CD4-positive, alpha-beta T cell (primary cell): ENCODE measurements at places on chromosomes 1 and 21.

DNA sequence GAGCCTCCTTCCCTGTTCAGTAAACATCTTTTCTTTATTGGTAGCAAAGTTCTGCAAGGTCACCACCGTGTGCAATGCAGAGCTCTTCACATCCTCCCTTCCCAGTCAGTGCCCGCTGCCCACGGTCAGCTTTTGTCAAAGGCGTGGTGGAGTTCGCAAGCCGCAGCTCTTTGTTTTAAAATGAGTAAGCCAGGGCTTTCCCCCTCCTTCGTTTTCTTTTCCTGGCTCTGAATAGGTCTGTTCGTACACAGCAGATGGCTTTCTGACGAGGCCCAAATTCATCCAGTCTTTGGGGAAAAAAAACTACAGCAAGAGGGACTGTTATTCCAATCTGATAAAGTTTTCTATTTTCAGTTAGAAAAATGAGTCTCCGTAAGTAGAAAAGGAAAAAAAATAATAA, 153.2 kb downstream of the LRIG2 start:
- DNase-seq = no peak

GRCh38 chr21:33121715-33122475, 52.0 kb downstream of the OLIG1 start:
- DNase-seq = no peak

GRCh38 chr21:43287111-43287760, 118.4 kb downstream of the CRYAA start:
- no peak for DNase-seq

DNA sequence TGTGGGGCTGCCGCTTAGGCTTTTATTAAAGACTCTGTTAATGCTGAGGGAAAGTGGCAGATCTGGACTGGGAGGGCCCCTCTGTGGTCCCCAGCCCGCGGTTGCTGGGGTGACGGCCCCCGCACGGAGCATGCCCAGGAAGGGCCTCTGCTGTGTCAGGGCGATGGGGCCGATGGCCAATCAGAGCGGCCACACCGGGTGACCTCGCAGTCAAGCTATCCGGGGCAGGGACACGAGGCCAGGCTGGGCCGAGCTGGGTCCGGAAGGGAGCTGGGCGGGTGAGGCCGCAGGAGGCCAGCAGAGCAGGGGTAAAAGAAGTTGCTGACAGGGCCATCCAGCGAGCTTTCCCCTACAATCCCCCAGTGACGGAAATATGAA, 145.1 kb downstream of the CASZ1 start:
- no peak for DNase-seq

GRCh38 chr1:35201631-35202030, 8.7 kb upstream of the SFPQ start:
- DNase-seq = no peak

- DNase-seq = no peak
Observed at GRCh38 chr1:212294983-212295382, 9.8 kb downstream of the PPP2R5A start.

DNA sequence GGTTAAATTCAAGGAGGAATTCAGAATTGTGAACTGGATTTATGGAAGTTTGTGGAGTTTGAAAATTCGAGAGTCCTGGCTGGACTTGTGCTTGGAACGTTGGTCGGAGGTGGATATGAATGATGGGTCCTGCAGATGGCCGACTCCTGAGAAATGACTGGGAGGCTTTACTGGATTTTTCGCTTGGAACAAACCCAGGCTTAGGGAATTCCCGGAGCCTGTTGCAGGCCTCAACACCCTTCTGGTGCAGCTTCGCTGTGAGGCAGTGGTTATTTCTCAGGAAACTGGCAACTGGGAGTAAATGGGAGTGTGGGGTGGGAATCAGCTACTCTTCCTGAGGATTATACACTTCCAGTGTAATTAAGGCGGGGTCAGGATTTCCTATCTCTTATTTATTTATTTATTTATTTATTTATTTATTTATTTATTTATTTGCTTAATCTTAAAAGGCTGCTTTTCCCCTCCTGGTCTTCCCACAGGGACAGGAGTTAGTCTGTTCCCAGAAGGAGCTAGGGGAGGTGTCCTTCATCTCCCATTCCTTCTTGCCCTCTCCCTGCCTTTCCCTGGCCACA, 21.1 kb downstream of the MAPKAPK2 start:
- DNase-seq = no peak

- DNase-seq = no peak
Observed at GRCh38 chr1:59816318-59816878, 1.6 kb downstream of the HOOK1 start.

GRCh38 chr1:203444171-203444576, 31.4 kb upstream of the PRELP start:
- no peak for DNase-seq

DNA sequence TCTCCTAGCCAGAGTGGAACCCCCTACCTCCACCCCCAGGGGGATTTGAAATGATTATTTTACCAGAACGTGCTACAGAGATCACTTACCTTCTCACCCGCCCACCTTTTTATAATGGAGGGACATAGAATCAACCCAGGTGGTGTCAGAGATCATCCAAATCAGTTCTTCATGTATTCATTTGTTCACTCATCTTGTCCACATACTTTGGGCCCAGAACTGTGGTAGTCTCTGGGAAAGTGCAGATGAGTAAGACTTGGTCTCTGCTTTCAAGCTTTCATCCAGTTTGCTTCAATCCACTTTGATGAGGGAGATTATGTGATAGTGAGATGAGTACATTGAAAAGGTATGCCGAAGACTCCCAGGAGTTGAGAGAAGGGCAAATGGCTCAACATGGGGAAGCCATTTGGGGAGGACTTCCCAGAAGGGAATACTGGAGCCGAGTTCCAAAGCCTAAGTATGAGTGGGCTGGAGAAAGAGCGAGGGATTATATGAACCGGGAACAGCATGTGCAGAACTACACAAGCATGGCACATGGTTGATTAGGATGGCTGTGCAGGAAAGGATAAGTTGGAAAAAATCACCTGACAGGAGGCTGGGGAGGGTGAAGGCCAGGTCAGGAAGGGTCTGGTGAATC, 1.9 kb downstream of the FGGY start:
- no peak for DNase-seq

GRCh38 chr1:112264553-112264952, 131.5 kb upstream of the CTTNBP2NL start:
- no peak for DNase-seq

- peak; percentile 73 for DNase-seq
Observed at GRCh38 chr1:155989242-155990004, 11.1 kb upstream of the ARHGEF2 start.

GRCh38 chr1:240772131-240772530, 160.2 kb upstream of the GREM2 start:
- DNase-seq = no peak

- no peak for DNase-seq
Observed at GRCh38 chr21:14751602-14752344, 205.7 kb upstream of the SAMSN1 start.

GRCh38 chr1:5658340-5659316, 333.6 kb downstream of the NPHP4 start:
- peak; percentile 15 for DNase-seq

DNA sequence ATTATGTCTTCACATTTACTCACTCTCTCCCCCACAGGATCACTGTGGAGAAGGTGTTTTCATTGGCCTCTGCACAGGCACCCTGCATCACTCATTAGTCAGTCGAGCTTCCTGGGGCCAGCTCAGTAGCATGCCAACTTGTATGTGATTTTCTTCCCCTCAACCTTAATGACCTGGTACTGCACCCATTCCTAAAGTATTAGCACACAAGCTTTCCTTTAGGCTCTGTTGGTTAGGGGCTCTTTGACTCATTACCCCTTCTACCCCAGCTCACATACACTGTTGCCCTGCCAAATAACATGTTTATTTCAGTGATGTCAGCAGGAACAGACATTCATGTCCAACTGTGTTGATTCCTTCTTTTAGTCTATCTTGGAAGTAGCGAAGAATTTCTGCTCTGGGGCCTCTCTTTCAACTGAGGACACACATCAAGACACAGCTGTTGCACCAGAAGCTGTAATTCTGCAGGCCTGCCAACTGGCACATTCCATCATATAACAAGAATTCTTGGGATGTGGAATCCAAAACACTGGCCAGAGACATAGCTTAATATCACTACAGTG, 603.5 kb upstream of the ADAMTS5 start:
- DNase-seq = no peak

- no peak for DNase-seq
Observed at GRCh38 chr1:203771901-203772301, 6.9 kb downstream of the LAX1 start.

DNA sequence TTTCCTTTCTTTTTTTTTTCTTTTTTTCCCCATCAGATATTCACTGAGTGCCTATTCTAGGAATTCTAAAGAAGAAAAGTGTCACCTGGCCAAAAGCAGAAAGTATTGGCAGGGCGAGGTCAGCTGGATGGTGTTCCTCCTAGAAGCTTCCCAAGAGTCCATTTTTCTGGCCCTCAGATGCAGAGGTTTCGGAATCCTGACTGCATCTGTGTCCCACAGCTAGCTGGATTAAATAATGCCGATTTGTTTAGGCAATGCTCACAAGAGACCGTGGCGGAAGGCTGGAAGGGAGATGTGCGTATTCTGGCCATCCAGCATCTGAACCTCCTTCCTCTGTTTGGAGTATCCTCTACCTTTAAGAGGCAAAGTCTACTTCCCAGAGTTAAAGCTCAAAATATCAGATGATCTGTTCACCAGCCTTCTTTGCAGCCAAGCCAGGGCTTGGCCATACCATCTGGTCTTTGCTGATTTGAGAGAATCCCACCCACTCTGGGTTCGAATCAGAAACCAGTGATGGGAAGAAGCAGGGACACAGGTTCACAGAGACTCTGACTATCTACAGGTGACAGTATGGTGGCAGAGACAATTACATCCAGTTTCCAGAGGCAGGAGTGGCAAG, 5.4 kb upstream of the TENT5C start:
- DNase-seq = no peak

- DNase-seq = no peak
Observed at GRCh38 chr1:200317236-200317635, 92.6 kb downstream of the ZNF281 start.

GRCh38 chr1:163785868-163786405, 464.2 kb downstream of the NUF2 start:
- no peak for DNase-seq

GRCh38 chr1:112772781-112773180, 57.6 kb upstream of the PPM1J start:
- DNase-seq = no peak

DNA sequence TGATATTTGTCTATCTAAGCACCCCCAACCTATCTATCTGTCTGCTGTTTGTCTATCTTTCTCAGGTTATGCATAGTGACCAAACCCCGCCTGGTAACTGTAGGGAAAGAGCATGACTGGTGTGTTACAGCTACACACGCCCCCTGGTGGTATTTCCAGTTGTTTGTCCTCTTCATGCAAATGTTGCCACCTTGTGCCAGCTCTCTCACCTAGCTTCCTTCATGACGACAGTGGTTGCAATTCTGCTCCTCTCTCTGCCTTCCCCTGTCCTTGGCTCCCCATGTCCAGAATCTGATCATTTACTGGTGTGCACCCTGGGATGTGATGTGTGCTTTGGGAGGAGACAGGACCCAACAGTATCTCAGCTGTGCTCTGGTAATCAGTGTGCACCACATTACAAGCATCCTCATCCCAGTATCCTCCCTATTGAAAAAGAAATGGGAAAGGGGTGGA, 8.1 kb upstream of the INKA2 start:
- peak; percentile 27 for DNase-seq

DNA sequence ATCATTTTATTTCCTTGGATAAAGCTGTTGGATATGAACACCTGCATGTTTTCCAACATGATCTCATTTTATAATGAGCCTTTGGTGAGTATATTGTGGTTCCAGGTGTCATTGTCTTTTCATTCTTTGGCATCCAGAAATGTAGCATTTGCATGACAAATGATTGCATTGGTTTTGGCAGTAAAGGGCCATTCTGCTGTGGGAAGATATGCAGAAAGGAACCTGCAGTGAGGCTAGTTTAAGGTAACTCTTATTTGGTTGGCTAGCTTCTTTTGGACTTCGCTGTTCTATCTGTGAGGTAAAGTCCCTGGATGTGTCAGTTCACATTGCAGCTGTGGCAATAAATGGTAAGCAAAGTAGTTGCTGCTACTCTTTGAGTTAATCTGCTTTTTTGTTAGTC, 343.0 kb downstream of the AMY1C start:
- DNase-seq = no peak

GRCh38 chr1:230909974-230910754, 41.8 kb upstream of the C1orf198 start:
- no peak for DNase-seq

DNA sequence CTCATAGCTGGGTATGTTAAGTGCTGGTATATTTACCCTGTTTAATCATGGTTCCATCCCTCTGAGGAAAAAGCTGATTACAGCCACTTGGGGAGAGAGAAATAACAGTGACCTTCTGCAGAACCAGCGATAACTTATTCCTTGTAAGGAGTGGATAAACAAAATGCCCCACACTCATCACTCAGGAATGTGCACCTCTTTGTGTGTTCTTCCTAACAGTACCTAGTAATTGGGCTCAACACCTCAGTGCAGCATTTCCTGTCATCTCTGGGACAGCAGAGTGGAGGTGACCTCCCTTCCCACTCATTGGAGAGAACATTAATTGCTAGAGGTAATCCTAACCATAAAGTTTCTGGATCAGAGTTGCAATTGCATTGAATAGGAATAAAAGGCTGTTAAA, 112.5 kb upstream of the F3 start:
- DNase-seq = no peak

- peak; percentile 78 for DNase-seq
Observed at GRCh38 chr1:224513787-224514209, 79.2 kb upstream of the WDR26 start.

GRCh38 chr1:198723127-198723526, 84.3 kb downstream of the PTPRC start:
- DNase-seq = no peak

- no peak for DNase-seq
Observed at GRCh38 chr21:44958471-44959191, 18.8 kb downstream of the SLX9 start.

- DNase-seq = no peak
Observed at GRCh38 chr1:14190508-14190907, 408.0 kb upstream of the KAZN start.

GRCh38 chr1:78071696-78072095, 25.9 kb downstream of the GIPC2 start:
- no peak for DNase-seq

GRCh38 chr21:46618738-46619379, 14.0 kb upstream of the S100B start:
- DNase-seq = no peak

GRCh38 chr1:9078752-9079500, 9.5 kb upstream of the SLC2A5 start:
- DNase-seq = peak; percentile 12
